ENCODE measurements at places on chromosomes 13 and 19.
A peak's percentile ranks its signal among the peaks of the same experiment; 100 is the strongest.

- DNase-seq, result no peak
Observed at GRCh38 chr13:111330066-111330610, 9.7 kb downstream of the TEX29 start.

DNA sequence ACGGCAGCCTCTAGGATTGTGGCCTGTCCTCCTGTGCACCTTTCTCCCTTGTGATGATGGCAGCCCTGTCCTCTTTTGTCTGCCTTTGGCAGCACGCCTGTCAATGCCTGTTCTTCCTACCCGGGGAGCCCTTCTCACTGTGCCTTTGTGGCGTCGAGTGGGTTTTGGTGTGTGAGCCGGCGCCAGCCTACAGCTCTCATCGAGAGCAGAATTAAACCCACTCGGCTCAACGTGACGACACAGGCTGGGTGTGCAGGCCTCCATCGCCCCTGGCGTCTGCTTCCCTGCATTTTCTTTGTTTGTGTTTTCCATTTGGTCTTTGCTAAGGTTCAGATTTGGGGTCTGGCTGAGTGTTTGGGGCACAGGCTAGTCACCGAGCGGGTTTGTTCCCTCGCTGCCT is 34.4 kb downstream of the AP1M1 start:
- DNase-seq, result no peak

DNA sequence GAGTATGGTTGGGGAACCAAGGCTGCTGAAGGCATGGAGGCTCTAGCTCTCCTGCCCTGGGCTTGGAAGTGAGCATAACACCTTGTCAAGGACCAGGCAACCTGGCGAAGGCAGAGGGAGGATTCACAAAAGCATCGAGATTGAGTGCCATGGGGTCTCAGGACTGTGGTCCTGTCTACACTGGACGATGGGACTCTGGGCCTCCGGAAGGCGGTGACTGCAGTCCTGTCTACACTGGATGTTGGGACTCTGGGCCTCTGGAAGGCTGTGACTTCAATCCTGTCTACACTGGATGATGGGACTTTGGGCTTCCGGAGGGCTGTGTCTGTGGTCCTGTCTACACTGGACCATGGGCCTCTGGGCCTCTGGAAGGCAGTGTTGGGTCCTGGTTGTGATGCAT is 290.4 kb downstream of the TEX29 start:
- no peak for DNase-seq

GRCh38 chr19:31317093-31317492 is 32.1 kb downstream of the TSHZ3 start:
- DNase-seq, result no peak

DNA sequence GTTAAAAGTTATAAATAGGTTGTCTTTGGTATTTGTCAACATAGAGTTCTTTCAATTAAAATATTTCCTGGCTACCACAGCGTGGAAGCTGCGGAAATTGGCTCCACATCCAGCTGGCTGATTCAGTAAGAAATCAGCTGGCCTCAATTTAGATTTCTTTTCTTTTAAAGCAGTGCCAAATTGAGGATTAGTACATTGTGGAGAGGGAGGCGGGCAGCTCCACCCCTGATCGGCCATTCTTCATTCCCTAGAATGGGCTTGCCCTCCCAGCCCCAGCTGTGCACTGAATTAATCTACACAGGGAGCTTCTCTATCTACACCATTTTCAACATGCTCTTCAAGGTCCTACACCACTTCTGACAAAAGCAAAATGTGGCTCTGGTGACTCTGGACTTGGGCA is 624.8 kb downstream of the DACH1 start:
- no peak for DNase-seq

DNA sequence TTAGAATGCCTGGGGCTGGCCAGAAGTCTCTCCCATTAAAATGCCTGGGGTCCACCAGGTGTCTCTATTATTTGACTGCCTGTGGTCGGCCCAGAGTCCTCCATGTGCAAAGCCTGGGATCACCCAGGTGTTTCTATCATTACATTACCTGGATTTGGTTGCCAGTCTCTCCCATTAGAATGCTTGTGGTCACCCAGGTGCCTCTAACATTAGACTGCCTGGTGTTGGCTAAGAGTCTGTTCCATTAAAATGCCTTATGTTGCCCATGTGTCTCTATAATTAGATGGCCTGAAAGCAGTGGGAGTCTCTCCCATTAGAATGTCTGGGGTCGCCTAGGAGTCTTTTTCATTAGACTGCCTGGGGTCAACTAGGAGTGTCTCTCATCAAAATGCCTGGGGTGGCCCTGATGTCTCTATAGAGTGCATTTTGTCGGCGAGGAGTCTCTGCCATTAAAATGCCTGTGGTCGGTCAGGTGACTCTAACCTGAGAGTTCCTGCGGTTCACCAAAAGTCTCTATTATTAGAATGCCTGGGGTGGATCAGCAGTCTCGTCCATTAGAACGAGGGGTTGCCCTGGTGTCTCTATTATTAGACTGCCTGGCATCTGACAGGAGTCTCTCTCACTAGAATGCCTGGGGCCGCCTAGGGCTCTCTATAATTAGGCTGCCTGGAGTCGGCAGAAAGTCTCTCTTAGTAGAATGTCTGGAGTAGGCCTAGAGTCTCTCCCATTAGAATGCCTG is 1540.5 kb downstream of the UQCRFS1 start:
- DNase-seq, result no peak

GRCh38 chr19:18098891-18099622 is 1.5 kb downstream of the MAST3 start:
- peak; percentile 17 for DNase-seq

DNA sequence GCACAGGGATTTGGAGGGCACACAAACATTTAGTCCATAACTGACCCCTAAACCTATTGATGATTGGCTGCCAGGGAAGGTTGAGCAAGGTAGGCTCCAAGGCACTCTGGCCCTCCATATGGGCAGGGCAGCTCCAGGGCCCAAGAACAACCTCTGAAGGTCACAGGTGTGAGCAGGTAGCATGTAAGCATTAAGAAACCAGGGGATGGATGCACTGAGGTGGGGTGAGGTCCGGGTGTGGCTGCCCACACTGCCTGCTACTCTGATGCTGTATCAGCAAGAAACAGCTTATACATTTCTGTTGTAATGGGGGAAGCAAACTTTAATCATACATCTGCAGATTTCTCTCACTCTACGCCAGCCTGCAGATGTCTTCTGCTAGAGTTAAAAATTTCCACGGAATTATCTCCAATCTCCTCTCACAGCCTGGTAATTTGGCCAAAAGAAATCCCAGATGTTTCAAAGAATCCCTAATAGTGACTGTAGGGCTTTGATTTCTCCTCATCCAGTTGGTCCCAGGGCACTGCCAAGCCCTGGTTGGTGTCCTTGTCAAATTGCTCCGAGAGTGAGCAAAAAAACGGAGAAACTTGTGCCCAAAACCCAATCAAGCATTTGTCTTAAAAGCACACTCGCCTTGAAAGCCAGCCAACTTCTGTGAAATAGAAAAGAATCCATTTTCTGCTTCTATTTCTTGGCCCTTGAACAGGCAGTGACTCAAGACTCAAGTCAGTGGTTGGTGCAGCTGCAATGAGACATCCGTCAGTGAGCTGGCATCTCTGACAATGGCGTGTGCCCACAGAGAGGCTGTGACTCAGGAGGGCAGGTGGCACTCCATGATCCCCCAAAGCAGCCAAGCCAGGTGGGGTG is 72.5 kb upstream of the MRI1 start:
- peak; percentile 60 for DNase-seq

DNA sequence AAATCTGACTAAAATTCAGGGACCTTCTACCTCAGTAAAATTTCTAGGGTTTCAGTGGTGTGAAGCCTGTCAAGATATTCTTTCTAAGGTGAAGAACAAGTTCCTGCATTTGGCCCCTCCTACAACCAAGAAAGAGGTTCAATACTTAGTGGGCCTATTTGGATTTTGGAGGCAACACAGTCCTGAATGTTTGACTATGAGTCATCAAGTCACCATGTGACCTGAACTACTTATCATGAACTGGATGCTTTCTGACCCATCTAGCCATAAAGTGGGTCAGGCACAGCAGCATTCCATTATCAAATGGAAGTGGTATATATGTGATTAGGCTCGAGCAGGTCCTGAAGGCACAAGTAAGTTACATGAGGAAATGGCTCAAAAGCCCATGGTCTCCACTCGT is 163.0 kb upstream of the IRS2 start:
- DNase-seq, result no peak

DNA sequence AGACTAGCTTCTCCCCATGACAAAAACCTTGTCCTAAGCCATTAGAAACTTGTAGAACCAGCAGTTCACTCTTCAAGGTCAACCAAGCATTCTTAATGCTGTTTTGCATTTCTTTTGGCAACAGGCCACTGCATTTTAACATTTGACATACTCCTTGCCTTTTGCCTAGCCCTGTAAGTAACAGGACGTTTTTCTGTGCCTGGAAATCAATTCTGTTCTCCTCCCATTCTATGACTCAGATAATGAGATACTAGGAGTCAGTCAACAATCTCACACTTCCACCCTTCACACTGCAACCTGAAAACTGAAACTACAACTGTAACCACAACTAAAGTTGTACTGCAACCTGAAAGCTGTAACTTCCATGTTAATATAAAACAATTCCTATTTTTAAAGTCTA is 268.7 kb downstream of the MZT1 start:
- DNase-seq, result no peak

DNA sequence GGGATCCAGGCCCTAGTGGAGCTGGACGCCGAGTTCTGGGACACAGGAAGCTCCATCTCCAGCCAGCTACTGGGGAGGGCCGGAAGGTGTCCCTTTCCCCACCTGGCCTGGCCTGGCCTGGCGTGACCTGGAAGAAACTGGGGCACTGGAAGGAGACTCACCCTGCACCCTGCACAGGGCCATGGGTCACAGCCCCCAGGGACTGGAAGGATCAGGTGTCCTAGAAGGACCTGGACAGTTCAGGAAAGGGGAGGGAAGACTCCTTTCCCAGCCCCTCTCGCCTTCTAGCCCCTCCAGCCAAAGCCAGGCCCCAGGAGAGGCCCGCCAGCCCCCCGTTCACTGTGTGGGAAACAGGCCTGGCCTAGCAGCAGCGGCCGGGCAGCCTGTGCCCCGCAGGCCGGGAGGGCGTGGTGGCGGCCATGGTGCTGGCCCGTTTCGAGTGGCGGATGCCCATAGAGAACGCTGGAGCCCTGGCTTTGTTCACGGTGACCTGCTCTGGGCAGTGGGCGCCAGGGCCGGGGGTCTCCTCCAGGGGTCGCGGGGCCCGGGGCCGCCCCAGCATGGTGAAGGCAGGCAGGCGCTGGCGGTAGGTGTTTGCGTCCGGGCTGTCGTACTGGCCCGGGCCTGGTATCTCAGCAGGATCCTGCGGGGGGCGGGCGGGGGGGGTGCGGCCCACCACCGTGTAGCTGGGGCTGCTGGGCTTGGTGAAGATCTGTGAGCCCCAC is 2.8 kb upstream of the SHC2 start:
- DNase-seq, result no peak

- DNase-seq, result no peak
Observed at GRCh38 chr19:36797786-36798108, 25.1 kb upstream of the ZNF850 start.

DNA sequence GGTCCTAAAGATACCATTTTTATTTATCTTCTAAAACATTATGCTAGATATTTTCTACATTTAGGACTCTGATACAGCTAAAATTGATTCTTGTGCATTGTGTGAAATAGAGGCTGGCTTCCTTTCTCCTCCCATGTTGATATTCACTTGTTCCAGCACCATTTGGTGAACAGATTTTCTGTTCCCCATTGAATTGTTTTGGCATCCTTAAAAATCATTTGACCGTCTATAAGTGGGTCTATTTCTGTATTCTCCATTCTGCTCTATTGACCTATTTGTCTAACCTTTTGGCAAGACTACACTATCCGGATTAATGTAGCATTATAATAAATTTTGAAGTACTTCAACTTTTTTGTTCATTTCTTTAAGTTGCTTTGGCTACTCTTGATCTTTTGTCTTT is 2689.2 kb downstream of the PCDH9 start:
- no peak for DNase-seq

GRCh38 chr19:2720777-2721569 is at the start of gene DIRAS1:
DIRAS1 (minus strand) TSS chr19:2721372; CDS start chr19:2717806, 3,566 bp downstream.
- DNase-seq, result no peak

- DNase-seq, result no peak
Observed at GRCh38 chr13:78712831-78713230, 53.9 kb upstream of the OBI1 start.

DNA sequence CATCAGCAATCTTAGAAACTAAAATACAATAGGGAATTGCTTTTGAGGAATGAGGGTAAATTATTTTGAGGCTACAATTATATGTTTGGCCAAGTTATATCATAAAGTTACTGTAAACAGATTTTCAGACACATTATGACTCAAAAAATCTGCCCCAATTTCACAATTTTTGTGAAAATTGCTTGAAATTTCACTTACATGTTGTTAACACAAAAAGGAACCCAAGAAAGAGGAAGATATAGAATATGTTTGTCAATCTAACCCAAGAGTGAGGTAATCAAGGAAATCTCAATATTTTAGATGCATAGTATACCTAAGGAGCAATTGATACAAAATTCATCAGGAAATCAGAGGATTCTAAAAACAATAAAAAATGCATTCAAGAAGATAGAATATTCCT is 73.9 kb upstream of the FNDC3A start:
- DNase-seq, result no peak

DNA sequence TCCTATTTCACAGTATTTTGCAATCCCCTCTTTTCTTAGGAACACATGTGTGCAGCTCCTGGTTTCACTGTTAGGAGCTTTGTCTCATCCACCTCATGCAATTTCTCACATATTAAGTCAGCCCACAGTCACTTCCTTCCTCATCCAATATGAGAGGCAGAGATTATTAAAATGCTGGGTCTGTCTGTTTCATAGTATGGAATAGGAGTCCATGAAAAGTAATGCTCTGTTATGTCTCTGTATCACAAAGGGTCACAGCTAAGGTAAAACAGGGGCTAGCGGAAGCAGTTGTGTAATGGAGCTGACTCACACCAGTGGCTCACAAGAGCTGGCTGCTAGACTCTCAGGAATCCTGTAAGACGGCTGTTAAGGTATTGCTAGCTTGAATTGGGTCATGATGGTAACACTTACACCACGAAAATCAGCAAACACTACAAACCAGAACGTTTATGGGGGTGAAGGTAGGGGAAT is 216.5 kb downstream of the EFNB2 start:
- DNase-seq, result no peak

Data from C1 segment of cervical spinal cord (tissue), 14 donors.